ENCODE measurements at places on chromosomes 3 and 15.
A peak's percentile ranks its signal among the peaks of the same experiment; 100 is the strongest.

- no peak for DNase-seq
Observed at GRCh38 chr3:126275620-126275904, 81.6 kb downstream of the KLF15 start.

DNA sequence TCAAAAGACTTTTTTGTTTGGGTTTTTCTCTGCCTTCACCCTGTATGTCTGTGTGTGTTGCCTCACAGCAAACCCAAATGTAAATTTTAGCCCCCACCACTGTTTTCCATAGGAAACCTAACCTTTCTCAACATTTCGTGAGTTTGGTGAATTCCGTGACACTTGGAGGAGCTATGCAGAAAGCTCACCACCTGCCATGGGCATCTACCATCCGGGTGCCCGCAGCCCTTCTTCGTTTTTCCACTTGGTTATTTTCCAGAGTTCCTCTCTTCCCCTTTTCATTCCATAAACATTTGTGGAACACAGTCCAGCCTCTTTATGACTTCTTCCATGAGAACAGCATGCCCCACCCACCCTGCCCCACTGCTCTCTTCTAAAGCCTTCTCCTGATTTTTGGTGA is 31.3 kb downstream of the TMEM158 start:
- no peak for DNase-seq

- DNase-seq = no peak
Observed at GRCh38 chr3:159791336-159791735, 197.3 kb upstream of the IL12A start.

- no peak for DNase-seq
Observed at GRCh38 chr3:73664389-73664788, 39.6 kb upstream of the PDZRN3 start.

DNA sequence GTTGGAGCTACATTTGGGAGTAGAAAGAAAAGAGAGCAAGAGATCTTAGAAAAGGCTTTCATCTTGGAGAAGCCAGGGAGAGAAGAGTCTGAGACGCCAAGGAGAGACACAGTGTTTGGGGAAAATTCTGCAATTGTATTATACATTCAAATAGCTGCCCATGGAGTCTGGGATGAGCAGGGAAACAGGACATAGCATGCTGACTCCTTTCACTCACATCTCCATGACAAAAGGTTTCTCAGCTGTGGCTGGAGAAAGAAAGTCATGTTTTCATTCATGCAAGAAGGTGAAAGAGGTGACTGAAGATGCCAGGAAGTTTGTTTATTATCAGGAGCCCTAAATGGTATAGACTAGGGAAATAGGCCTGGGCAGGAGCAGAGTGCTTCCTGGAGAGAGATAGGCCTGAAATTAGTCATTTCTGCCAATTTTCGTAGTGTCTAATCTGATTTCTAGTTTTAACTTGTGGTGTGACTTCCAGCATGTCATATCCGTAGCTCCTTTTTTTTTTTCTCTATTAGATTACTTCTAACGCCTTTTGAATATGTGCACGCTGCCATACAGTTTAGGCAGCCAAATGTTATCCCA is 34.1 kb downstream of the ACP3 start:
- no peak for DNase-seq

DNA sequence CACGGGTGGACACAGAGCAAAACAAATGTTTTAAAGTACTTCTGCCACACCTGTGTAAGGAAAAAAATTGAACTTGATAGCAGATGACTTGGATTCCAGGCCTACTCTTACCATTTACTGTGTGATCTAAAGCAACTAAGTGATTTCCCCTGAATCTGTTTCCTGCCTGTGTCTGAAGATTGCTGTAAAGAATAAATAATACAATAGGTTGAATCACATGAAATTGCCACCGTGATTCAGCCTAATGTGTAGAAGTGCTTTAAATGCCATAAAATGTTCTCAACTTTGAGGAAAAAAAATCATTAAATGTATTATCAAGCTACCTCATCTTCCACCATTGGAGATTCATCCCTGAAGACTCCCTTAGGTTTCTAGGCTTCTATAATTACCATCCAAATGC is 27.6 kb upstream of the NUDT16 start:
- DNase-seq = no peak

- no peak for DNase-seq
Observed at GRCh38 chr15:88949734-88950400, 36.7 kb upstream of the MFGE8 start.

GRCh38 chr15:65402961-65403360 is 19.8 kb downstream of the IGDCC4 start:
- DNase-seq = no peak

DNA sequence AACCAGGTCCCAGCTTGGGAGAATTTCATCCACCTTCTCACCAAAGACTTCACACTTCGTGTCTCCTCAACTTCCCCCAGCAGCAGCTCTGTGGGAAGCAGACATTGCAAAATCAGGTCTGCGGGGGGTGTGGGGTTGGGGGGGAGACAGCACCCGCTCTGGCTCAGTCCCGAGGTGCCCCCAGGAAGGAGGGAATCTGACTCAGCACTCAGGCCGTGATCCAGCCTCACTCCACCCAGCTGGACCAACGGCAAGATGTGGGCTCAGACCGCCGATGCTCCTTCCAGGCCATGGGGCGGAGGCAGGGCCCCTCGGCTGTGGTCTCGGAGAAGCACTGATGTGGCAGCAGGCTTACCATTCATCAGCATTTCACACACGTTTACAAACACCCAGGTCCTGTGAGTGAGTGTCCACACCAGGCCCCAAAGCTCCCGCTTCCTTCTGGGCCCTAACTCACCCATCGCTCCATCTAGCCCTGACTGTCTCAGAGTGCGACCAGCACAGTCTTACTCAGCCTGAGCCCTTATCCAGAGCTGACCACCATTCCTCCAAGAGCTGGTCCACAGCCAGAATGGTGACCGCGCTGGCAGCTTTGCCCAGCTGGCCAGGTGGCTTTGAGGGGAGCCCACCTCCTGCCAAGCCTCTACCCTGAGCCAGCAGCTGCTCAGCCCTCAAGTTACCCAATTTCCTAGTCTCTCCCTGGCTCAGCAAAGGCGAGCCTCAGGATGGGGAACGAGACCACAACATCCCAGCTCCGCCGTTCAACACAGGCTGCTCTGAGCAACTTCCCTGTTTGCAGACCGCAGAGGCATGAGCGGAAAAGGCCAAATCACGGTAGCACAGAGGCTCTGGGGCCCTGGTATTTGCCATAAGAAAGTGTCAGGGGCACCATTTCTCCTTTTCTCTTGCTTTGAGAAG is 3.3 kb downstream of the STAB1 start:
- DNase-seq = peak; percentile 83

GRCh38 chr3:185365291-185366073 is 2.5 kb downstream of the MAP3K13 start:
- DNase-seq = no peak

GRCh38 chr3:42807929-42808328 is 1.3 kb upstream of the ACKR2 start:
- DNase-seq = no peak

DNA sequence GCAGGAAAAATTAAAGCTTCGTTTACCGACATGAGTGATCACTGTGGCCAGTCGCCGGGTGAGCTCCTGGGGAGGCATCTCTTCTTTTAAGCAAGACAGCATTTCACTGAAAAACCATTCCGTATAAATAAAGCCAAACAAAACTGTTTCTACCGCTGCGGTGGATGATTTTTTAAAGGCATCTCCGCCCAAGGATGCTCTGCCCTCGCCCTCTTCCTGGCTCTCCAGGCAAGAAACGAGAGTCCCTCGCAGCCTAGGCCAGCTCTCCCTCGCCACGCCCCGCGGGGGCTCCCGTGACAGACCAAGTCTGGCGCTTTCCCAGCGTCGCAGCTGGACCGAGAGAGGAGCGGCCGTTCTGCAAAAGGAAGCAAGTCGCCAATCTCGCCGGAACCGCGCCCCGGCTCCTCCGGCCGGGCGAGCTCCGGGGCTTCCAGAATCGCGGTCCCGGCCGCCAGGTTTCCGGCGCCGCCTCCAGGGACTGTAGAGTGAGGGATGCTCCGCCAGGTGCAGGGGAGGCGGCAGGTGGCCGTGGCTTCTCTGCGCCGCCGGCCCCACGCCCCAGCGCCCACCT is 458 bp downstream of the MCF2L2 start:
- DNase-seq = peak; percentile 45

- no peak for DNase-seq
Observed at GRCh38 chr3:59810606-59811005, 760.8 kb upstream of the CFAP20DC start.

- no peak for DNase-seq
Observed at GRCh38 chr15:66630801-66631351, 65.1 kb upstream of the LCTL start.

DNA sequence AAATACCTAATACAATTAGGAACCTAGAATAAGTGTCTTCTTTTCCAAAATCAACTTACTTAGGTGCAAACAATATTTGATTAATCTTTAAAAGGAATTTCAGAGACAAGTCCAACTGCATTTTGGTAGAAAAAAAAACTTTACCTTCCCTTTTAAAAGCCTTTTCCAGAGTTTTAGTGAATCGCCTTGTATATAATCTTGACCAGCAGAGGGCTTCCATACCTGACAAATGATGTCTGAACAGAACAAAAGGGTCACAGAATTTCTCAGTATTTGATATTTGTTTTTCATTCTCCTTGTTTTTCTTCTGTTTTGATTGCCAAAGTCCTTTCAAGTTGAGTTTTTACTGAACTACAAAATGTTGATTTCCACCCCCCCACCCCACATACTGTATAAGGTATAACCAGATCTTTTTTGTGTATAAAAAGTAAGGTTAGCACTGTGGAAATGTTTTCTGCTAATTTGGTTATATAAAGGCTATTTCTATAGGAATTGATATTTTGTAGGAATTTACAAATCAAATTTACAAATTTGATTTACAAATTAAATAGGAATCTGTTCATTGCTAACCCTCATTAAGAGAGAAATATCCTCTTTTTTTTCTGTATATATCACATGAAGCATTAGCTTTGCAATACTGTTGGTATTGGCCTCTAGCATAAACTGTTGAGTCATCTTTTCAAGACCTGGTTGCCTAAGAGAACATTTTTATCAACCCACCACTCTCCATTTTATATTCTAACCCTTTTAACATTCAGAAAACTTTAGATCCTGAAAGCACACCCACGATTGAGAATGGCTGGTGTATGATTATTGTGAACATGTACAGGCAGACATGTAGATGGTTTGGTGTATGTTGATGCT is 464.1 kb upstream of the RARB start:
- DNase-seq = peak; percentile 2

DNA sequence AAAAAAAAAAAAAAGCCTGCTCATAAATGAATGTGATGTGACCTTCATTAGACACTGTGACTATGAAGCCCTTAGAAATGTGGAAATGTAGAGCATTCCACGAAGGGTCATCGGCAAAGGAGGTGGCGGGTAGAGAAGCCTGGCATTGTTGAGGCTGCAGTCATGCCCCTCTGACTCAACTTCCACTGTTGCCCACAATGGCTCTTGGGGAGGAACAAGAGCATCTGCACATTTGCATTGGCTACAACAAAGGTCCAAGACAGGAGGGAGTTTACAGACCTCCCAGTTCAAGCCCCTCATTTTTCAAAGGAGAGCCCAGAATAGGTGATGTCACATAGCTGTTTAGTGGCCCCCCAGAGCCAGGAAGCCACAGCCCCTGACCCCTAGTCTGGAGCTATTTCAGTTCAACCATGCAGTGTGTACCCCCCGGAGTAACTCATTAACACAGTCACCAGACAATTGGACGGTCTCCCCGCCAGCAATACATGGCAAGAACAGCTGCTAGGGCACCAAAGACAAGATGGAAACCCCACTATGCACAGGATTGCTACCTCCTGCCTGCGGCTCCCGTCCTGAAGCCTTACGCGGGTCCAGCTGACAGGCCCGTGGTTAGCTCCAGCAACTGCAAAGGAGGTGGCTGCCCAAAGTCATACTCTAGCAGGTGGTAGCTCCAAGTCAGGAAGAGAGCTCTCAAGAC is 56.2 kb downstream of the SH3BP5 start:
- DNase-seq = no peak

DNA sequence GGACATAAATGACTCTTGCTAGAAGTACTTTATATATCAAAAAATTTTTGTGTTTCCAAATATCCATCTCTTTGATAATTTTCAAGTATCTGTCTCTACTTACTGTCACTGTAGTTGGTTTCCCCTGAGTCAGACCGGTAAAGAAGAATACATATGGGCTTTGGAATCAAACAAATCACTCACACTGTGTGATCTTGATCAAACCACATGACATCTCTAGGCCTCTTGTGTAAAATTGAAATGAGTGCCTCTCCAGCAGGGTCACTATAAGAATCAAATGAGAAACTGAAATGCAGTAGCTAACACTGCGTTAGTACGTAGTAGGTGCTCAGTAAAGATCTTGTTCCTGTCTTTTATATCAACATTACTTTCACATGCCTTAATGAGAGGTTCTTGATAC is 314.6 kb upstream of the STT3B start:
- DNase-seq = no peak

DNA sequence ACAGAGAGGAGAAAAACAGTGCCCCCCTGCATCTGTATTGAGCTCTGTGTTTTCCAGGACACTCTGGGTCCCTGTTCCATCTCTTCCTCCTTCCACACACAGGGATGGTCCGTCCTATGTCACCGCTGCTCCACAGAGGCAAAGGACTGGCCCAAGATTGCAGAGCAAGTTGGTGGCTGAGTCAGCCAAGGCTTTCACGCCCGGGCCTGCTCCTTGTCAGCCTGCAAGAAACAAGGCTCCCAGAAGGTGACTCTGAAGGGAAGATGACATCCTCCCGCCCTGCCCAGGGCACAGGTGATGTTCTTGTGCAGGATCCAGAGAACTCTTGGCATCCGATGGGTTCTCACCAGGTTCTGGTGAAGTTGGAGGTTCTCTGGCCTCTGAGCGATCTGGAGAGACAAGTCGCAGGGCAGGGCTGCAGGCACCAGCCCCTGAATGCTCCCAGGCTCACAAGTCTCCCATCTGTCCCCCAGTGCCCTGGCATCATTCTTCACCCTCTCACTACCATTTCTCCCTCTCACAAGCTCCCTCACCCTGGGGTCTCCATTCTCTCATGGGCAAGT is 138.6 kb downstream of the MEGF11 start:
- DNase-seq = no peak

DNA sequence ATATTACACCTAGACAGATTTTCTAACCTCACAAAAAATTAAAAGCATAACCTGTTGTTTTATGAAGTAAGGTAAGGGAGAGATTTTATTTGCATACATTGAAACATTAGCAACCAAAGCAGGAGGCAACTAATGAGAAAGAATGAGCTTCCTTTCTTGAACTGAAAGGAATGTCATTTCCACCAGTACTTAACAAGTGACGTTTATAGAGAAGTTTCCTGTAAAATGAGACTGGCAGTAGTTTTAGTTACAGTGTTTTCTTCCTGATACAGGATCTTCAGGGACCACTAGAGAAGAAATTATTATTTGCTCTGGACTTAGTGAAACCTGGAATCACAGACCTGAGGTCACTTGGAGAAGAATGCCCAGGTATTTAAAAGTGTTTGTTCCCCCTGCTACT is 27.4 kb upstream of the FRMD5 start:
- DNase-seq = no peak

- no peak for DNase-seq
Observed at GRCh38 chr3:141060327-141060726, 9.2 kb downstream of the SPSB4 start.

DNA sequence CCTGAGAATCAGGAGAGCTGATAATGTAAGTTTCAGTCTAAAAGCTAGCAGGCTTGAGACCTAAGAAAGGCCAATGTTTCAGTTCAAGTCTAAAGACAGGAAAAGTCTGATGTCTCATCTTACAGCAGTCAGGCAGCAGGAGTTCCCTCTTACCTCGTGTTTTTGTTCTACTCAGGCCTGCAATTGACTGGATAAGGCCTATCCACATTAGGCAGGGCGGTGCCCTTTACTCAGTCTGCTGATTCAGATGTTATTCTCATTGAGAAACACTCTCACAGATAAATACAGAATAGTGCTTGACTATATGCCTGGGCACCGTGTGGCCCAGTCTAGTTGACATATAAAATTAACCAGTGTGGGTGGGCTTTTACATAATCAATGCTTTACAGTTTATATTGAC is 122.4 kb downstream of the NR1D2 start:
- DNase-seq = no peak

- no peak for DNase-seq
Observed at GRCh38 chr3:184004476-184004875, 13.2 kb downstream of the ABCC5 start.
